ENCODE measurements at places on chromosomes 16 and 17.

DNA sequence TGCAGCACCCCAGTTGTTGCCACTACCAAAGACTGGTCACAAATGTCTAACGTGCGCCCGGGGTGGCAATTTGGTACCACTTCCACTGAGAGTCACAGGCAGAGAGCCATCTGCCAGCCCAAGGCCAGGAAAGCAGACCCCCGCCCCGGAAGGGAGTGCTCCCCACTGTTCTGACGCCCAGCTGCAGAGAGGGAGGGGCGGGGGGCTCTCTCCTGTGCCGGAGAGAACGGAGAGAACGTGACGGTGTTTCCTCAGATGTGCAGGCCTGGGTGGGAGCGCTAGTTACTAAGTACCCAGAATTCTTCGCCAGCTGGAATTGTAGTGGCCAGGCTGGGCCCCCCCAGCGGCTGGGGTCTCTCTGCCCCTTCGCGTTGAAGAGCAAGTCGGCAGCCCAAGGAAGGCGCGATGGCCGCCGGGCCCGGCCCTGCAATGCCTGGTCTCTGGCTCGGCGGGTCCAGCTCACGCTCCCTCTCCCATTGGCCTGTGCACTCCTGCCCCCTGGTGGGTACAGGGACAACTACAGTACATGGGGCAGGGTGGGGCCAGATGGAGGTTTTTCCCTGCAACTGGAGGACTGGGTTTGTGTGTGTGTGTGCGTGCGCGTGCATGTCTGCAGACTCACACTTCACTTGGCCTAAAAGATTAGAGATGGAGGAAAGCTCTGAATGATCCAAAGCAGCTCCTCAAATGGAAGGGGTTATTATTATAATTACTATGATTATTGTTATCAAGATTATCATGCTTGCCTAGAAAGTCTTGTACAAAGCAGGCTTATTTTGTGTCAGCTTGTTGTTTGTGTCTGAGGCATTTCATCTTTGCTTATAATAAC is 107.1 kb downstream of the AMFR start:
- peak; percentile 73 for DNase-seq

GRCh38 chr17:57577751-57578607 is 167.1 kb downstream of the CCDC182 start:
- DNase-seq, result no peak

DNA sequence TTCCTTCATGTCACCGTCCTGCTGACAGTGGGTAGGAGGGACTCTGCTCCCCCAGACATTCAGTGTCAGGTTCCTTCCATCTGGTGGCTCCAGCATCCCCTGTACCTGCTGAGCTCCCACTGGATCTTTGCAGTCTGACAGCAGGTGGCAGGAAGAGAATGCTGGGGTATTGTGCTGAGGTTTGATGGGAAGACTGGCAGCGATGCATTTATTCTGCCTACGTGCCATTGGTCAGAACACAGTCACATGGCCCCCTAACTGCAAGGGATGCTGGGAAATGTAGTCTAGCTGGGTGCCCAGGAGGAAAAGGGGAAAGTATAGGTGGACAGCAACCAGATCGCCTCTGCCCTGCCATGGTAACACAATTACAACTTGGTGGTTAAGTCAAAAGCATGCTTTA is 44.4 kb downstream of the IRX3 start:
- no peak for DNase-seq

- DNase-seq, result no peak
These were observed 37.6 kb upstream of the ZC3H18 start for GRCh38 chr16:88532434-88533241.

DNA sequence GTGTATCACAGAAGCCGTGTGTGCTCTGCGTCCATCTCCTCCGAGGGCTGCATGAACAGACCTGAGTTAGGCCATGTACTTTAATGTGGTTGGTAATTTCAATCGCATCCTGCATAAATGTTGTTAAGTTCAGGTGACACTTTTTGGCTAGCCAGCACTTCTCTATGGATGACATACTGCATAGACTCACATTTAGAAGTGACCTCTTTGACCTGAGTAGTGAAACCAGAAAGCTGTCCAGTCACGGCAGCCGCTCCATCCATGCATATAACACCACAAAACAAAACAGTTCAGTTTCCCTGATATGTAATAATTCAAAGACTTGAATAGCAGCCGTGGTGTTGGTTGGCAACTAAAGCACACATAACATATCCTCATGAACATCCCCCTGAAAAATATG is 94.1 kb downstream of the CYTH1 start:
- no peak for DNase-seq

GRCh38 chr16:58665200-58665599 is 19.4 kb downstream of the SLC38A7 start:
- DNase-seq, result no peak
